ENCODE measurements at places on chromosomes 7 and 10. TPM values are rescaled to one million over a fixed set of nuclear protein-coding genes. Genes with fewer than 3 reads are reported as not detected.

GRCh38 chr10:85786401-85786899 lies 580.1 kb downstream of the GRID1 start:
- DNase-seq = no peak

DNA sequence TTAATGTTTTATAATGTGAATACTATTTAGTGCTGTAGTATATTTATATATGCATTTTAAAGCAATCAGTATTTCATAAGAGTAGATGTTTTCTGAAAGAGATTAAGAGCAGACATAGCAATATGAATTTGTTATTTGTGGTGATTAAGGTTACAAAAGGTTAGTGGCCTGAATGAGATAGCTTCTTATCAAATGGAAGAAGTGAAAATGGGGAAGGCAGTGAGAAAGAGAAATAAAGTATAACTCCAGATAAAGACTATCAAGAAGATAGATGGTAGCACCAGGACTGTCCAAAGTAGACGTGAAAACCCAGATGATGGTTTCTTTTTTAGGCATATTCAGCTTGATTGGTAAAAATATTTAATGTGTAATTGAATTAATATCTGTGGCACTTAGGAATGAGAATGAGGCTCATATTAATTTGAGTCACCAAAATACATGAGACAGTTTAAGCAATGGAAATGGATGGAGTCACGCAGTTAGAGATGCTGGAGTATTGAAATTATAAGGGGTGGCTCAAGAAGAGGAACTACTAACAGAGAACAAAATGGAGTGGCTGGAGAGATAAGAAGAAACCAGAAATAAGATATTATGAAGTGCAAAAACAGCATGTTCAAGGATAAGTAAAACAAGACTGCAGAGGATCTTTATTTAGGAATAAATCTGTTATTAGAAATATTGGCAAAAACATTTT lies 288.0 kb upstream of the SEMA3C start:
- DNase-seq = no peak

- DNase-seq = no peak
Observed at GRCh38 chr10:85620807-85621206, 745.8 kb downstream of the GRID1 start.

DNA sequence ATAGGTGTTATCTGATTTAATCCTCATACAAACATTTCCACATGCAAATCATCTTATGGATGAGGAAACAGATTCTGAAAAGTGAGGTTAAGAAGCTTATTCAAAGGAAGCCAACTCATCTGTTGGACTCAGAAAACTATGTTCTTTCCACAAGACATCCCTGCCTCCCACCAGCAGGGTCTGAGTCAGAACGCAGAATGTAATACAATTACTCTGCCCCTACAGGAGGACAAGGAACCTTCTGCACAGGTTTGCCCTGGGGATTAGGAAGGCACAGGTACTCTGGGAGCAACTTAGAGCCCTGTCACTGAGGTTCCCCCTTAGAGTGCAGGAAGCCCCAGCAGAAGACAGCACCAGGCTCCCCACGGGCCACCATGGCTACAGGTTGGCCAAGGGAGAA lies 255.7 kb downstream of the TNS3 start:
- no peak for DNase-seq

- no peak for DNase-seq
Observed at GRCh38 chr10:7432884-7433726, 22.3 kb upstream of the SFMBT2 start.

Gene TMEM72
- 67.6 TPM for polyA plus RNA-seq

Gene NKX1-2
- 0.01 TPM for polyA plus RNA-seq
